ENCODE measurements at places on chromosomes 3 and 15.

- DNase-seq, result no peak
Measured at GRCh38 chr15:78925956-78926743, 18.7 kb downstream of the CTSH start.

- no peak for DNase-seq
Measured at GRCh38 chr3:13370609-13371008, 49.5 kb downstream of the NUP210 start.

GRCh38 chr15:52709187-52709981, 30.2 kb upstream of the ATOSA start:
- DNase-seq, result no peak

- peak; percentile 53 for DNase-seq
Measured at GRCh38 chr15:28975766-28976179, 90.0 kb downstream of the APBA2 start.

DNA sequence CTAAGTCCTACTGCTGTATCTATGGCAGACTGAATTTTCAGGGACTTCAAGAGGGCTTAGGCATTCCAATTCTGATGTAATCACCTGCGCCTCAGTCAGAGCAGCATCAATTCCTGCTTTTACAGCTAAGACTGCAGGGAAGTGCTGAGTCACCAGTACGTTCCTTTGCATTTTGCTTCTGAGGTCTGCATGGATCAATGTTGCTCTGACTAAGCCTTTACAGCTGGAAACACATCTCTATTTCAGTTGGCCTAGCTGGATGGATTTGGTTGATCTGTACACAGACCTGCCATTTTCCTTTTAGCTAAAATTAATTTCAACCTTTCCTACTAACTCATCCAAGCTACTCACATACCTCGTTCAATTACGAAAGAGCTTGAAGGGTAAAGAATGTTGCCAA, 51.3 kb downstream of the ETV5 start:
- no peak for DNase-seq

DNA sequence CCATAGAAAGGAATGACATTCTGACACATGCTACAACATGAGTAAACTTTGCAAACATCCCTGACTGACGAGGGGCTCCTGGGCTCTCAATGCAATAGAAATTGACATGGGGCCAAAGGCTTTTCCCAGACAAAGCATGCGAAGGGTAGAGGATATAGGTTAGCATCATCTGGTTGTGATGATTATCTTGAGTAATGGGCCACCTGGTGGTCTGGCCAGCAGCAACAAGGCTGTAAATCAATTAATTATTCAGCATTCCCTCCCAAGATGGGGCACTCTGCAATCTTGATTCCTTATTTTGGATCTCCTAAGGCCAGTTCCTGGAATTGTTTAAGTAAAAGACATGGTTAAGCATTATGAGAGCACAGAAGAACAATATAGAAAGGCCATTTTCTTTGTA, 99.2 kb downstream of the AGBL1 start:
- DNase-seq, result no peak

GRCh38 chr15:70253461-70254156, 155.9 kb upstream of the TLE3 start:
- no peak for DNase-seq

- no peak for DNase-seq
Measured at GRCh38 chr3:157369727-157370421, 66.8 kb upstream of the PTX3 start.
